Activated T-cell treated with anti-CD3 and anti-CD28 coated beads for 48 hours (primary cell): ENCODE measurements at places on chromosomes 16 and 17.

DNA sequence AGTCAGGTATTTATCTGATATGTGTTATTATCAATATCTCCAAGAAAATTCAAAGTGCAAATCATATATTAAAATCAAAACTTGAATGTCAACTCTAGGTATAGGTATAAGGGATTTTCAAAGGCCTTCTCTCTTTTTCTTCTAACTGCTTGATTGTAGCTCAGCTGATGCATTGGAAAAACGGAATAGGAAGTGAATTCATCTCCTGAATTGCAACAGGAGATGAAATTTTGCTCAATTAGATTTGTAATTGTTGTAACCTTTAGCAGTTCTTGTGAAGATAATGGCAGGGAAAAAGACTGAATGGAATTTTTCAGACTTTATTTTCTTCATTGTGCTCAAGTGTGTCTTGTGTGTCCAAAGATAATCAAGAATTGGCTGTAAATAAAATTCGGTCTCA lies 190.2 kb upstream of the KCNJ16 start:
- no peak for DNase-seq

DNA sequence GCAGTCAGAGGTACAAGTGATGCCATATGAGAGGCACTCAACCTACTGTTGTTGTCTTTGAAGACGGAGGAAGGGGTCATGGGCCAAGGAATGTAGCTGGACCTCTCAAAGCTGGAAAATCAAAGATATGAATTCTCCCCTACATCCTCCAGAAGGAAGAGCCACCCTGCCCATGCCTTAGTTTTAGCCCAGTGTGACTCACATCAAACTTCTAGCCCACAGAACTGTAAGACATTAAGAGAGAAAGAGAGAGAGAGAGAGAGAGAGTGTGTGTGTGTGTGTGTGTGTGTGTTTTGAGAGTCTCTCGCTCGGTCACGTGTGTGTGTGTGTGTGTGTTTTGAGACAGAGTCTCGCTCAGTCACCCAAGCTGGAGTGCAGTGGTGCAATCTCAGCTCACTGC lies 87.1 kb downstream of the STX8 start:
- no peak for DNase-seq

- DNase-seq: no peak
Measured at GRCh38 chr16:28279006-28279405, 13.3 kb upstream of the SBK1 start.

DNA sequence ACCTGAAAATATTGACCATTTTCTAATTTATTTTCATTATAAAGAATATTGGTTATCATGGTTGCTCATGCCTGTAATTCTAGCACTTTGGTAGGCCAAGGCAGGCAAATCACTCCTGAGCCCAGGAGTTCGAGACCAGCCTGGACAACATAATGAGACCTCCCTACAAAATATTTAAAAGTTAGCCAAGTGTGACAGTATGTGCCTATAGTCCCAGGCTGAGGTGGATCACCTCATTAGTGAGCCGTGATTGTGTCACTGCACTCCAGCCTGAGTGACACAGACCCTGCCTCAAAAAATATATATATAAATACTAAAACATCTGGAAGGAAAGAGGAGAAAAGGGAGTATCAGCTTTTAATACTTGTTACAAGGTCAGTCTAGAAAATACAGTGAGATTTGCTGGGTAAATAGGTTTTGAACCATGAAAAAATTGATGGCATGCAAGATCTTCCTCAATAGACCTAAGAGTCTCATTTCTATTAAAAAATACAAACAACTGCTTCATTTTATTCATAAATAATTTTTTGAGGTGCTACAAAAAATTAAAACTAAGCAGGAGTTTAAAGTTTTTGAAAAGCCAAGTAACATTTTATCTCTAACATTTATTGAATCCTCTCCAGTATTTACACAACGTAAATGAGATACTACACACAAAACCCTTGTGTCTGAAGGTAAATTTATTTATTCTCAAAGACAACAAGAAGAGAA lies 47.7 kb downstream of the TUBD1 start:
- no peak for DNase-seq

DNA sequence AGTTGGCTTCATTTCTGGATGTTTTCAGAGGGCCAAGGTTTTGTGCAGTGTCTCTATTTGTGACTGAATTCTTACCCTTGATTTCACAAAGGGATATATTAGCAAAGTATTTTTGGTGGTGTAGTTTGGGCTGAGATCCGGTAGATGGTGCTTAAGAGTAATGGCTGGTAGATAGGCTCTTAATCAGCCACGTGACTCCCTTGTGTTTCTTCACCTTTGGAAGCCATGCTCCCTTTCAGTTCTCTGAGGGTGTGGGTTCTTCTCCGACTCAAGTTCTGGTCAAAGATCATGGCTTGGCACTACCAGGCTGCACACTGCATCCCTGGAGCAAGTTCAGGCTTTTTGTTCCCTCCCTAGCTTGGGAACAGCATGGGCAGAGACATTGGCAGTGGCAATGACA lies 887.3 kb downstream of the CDH8 start:
- DNase-seq: no peak
